Mesothelial cell of epicardium (in vitro differentiated cells): ENCODE measurements at places on chromosomes 11 and 22. TPM values are rescaled to one million over a fixed set of nuclear protein-coding genes. Genes with fewer than 3 reads are reported as not detected.

- no peak for DNase-seq
These were observed 10.8 kb upstream of the CD81 start for GRCh38 chr11:2366276-2366675.

DNA sequence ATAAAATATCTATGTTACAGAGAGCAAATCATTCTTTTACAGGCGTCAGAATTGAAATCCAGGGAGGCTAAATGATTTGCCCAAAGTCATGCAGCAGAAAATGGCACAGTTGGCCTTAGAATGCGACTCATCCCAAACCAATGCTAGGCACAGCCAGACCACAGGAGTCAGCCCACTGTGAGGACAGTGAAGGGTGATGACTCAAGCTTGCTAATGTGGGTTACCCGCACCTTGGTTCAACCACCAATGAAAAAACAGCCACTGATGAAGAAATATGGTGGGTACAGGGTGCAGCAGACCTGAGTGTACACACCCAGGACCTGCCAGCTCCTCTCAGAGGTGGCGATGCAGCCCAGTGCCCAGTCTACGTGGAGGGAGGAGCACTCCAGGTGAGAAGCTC, 89.7 kb downstream of the ZC3H12C start:
- no peak for DNase-seq

GRCh38 chr11:96798445-96798844, 408.6 kb downstream of the JRKL start:
- DNase-seq, result no peak

DNA sequence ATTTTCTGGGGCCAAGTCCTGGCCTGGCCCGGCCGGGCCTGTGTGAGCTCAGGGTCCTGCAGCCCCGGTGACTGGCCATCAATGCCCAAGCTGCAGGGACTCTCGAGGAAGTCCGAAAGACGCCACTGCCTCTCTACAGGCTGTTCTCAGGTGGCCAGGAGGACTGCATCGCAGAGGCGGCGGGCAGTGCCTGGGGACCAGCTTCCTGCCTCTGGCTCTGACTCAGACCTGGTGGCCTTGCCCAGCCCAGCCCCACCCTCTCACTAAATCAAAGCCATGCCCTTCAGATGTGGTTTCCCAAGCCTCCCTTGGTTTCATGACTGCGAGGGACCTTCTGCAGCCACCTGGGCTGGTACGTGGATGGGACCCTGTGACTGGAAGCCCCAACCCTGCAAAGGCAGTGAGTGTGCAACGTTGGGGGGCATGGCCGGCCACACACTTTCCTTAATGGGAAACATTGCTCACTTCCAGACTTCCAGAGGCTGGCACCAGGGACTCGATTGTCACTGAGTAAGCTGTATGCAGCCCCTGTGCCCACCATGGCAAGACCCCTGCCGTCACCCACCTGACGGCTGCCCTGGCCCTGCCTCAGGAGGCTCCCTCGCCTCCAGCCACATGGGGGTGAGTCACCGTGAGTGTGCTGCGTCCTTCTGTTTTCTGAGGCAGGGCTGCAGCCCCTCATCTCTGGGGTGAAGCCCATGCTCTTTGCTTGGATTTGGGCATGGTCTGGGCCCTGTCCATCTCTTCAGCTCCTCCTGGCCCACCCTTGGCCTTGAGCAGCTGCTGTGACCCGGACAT, 6.0 kb upstream of the FGF3 start:
- DNase-seq, result no peak

DNA sequence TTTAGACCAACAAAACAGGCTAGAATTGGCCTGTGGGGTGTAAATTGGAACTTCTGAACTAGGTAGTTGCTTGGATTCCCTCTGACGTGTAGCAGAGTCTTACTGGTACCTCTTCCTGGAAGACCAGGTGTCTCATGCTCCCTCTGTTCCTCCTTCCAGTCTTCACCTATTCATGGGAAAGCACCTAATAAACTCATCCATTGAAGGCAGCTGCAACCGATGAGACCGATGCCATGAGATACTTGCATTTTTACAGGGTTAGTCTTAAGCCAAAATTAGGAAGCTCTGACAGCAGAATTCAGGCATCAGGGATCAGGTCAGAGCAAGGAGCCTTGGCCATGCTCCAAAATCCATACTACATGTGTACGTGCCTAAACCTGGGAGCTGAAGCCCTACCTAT, 13.2 kb upstream of the HEPHL1 start:
- DNase-seq, result no peak

- DNase-seq, result no peak
These were observed 718.4 kb upstream of the ANO5 start for GRCh38 chr11:21474529-21474928.

DNA sequence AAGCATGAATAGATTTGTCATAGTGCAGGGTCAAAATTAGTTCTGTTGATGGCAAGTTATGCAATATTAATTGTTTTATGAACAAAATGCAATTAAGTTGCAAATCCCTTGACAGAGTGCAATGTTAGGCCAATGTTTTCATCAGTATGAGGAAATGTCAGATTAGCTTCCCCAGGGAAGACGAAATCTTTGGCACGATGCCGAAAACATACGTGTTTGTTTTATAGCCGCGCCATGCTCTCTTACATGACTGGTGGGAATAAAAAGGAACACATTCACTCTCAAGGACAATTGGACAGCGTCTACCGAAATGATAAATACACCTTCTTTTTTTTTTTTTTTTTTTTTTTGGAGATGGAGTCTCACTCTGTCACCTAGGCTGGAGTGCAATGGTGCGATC, 27.0 kb downstream of the MFNG start:
- no peak for DNase-seq

DNA sequence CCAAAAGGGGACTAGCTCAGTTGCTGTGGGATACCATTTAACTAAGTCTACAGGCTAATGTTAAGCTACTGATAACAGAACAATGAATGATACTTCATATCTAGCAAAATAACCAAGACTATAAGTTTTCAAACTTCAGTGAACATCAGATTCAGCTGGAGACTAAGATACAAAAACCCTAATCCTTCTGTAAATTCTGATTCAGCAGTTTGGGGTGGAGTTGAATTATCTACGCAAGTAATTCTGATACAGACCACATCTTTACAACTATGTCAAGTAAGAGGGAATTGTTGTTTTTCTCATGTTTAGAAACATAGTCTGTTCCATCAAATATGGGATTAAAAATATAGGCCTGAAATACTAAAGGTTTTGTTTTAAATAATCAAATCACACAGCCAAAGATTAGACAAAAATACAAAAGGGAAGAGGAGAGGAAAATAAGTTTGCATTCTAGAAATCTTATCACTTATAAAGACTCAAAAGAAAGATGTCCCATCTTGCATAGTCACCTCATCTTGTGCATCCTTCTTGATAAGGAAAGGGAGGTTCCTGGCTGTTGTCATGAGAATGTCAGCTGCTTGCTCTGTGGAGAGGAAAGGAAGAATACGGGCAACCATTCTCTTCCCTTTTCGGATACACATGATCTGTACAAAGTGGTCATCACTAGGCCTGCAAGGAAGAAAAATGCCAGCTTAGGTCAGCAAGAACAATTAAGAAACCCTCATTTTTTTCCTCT, 21.4 kb downstream of the PATL1 start:
- DNase-seq, result no peak

DNA sequence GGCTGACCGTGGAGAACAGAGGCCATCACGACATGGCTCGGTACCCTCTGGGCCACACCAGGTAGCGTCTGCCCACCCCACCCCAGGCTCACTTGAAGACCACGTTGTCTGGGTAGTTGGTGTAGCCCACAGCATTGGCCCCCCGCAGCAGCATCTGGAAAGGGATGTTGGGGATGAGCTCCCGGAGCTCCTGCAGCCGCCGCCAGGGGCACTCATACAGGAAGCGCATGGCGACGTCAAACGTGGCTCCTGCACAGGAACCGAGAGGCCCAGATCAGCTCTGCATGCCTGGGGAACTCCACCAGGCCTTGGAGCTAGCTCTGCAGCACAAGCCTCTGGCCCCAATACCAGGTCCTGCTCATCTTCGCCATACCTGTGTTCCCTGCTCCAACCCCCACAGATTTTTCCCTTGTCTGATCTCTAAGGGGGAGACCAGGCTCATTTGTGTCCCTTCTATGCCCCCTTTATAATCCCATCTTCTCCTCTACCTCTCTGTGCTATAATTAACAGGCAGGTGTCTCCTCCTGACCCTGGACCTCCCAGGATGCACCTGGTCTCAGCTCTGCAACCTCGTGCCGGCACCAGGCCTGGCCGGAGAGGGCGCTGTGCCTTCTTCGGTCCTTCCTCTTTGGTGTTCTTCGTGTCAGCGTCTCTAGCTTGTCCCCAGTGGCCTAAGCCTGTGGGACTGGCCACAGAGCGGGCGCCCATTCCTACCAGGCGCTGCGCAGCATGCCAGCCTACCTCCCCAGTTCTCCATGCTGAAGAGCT, 5.0 kb upstream of the LRFN4 start:
- DNase-seq, result no peak

DNA sequence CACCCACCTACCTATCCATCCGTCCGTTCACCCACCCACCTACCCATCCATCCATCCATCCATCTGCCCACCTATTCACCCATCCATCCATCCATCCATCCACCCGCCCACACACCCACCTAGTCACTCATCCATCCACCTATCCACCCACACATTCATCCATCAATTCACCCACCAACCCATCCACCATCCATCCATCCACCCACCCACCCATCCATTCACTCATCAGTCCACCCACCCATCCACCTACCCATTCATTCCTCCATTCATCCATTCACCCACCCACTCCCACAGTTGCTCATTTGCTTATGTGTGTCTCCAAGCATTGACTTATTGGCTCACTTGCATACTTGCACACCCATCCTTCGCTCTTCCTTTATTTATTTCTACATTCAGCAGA, 50.1 kb downstream of the MYO7A start:
- DNase-seq, result no peak

Gene APOA1
- total RNA-seq, result 0.65 to 1.1 TPM (median 0.75 TPM) in 3 replicates

Gene DENND6B
- total RNA-seq, result 19.0 to 20.7 TPM (median 19.2 TPM) in 3 replicates

Gene SYCE3
- 0.59 to 0.76 TPM in 2 of 3 replicates, not detected in the other for total RNA-seq

Gene MOGAT2
- total RNA-seq, result not detected in 3 replicates

Gene KCTD14
- total RNA-seq, result 5.4 to 6.4 TPM (median 5.4 TPM) in 3 replicates

Gene ROM1
- 1.7 to 2.5 TPM (median 1.8 TPM) in 3 replicates for total RNA-seq
